Activated CD8-positive, alpha-beta memory T cell treated with anti-CD3 and anti-CD28 coated beads for 24 hours (primary cell): ENCODE measurements at places on chromosomes 2 and 18.

GRCh38 chr2:101041413-101041812 lies 39.3 kb downstream of the RPL31 start:
- DNase-seq: no peak

DNA sequence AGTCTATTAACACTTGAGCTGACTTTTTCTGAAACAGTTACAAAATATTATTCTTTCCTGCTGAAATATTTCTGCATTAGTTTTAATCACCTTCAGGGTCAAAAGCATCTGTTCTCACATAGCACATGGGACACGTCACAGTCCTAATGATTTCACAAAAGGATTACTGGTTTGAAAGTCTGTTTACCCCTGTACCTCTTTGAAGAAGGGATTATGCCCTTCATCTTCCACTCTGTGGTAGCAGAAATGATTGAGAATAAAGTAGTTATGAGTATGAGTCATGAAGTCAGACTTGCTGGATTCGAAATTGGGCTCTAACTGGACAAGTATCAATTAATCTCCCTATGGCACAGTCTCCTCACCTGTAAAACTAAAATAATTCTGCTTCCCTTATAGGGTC lies 121.2 kb downstream of the SATB2 start:
- DNase-seq: no peak

GRCh38 chr2:609881-610280 lies 67.3 kb downstream of the TMEM18 start:
- DNase-seq: no peak

DNA sequence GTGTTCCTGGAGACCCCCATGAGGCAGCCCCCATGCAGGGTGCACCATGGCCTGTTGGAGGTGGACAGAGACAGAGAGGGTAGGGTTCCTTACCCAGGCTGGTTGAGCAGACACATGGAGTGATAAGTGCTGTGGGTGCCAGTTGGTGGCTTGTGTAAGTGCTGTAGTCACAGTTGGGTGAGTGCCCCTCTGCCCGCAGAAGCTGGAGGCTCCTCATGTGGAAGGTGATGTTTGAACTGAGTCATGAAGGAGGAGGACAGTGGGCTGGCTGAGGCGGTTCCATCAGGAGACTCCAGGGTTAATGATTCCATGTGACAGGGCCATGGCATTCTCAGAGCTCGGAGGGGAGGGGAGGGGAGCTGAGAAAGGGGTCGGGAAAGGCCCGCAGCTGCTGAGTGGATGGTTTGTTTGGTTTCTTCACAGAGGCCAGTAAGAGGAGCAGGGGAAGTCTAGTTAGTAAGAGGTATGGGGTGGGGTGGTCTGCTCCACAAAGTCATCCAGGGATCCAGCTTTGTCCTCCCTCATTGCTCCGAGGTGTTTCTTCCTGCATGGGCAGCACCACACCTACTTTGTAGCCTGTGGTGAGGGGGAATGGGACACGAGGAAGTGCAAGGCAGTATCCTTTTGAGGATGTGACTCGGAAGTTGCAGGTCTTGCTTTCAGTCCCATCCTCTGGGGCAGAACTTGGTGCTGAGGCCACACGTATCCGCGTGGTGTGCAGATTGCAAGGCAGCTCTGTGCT lies 13.6 kb downstream of the IMPA2 start:
- no peak for DNase-seq

DNA sequence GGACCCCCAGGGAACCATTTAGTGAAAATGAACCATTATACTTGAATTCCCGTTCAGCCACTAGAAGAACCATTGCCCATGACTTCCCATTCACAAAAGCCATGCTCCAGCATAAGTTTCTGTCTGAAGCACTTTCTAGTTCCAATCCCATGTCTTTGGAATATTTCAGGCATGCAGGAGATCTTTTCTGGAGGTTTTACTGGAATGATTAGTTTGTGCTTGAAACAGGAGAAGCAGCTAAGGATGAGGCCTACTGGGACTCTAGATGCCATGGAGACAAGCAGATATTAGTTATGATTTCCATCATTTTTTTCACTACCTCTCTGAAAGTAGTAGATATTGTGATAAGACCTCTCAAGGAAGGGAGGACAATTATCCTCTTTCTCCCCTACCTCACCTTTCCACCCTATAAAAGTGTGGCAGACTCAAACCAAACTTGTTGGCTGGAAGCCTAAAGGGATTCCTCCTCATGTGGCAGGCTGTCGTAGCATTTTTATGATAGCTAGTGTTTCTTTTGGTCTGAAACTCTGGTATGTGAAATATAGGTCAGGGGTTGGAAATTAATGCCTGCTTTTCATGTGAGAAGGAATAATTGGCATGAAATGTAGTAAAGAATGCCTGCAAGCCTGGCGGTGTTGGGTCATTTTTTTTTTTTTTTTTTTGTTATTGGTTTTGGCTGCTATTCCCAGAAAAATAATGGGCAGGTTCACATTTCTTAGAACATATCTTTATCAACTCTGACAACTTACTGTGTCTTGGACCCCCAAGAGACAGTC lies 29.3 kb upstream of the MMADHC start:
- DNase-seq: no peak

GRCh38 chr2:69134306-69134945 lies 121.4 kb downstream of the ANTXR1 start:
- no peak for DNase-seq

GRCh38 chr2:237083026-237083425 lies 2.7 kb upstream of the COPS8 start:
- DNase-seq: no peak

GRCh38 chr2:232633413-232634205 lies at the start of gene EFHD1:
Gene EFHD1, plus strand, starts transcription at chr2:232633604. Its CDS starts 101 bp downstream, at chr2:232633705.
- peak; percentile 82 for DNase-seq

DNA sequence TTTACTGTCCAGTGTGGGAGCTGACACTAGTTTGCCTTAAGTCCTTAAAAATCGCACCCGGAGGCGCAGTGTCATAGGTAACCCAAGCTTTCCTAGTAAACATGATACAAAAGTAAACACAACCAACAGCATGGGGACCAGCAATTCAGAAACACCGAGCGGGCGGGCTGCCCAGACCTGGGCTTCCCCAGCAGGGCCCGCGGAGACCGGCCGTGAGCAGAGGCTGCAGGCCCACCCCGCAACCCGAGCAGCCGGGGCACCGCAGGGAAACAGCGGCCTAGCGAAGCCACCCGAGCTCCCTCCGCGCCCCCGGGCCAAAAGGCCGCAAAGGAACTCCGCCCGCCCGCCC lies 296 bp downstream of the TTC21B start:
- no peak for DNase-seq

GRCh38 chr18:55473058-55473457 lies 114.9 kb downstream of the TCF4 start:
- DNase-seq: no peak

DNA sequence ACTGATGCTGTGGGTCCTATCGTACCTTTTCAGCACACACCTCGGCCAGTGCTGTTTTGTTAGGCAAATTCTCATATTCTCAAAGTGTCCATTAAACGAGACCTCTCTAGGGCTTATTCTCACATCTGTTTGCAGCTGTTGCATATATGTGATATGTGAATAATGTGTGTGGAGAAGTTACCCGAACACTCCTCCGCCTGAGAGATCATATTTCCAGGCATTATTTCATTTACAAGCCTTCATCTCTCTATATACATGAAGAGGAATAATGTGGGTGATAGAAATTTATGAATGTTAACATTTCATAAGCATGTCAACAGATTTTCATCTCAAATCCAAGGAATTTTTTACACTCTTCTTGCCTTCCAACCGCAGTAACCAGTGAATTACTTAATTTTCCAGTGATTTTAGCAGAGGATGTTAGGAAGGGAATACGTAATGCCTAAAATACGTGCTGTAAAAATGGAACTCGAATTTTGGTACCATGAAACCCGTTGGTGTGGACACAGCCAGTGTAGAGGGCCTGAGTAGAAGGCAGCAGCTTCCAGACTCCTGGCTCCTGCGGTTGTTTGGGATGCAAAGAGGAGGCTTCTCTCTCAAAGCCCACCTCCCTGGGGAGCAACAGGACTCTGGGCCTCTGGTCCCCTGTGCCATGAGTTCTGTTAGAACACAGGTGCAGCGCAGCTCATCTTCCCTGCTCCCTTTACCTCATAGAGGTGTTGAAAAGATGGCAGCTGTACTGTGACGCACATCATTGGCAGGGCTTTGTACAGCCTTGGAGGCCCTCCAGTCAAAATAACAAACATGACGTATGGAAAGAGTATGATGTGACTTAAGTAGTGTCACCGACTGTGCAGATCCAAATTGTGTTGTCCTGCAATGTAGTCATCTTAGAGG lies 280.1 kb downstream of the NEDD4L start:
- no peak for DNase-seq

- DNase-seq: peak; percentile 38
Observed at GRCh38 chr2:3491716-3492474, 27.4 kb downstream of the ADI1 start.

DNA sequence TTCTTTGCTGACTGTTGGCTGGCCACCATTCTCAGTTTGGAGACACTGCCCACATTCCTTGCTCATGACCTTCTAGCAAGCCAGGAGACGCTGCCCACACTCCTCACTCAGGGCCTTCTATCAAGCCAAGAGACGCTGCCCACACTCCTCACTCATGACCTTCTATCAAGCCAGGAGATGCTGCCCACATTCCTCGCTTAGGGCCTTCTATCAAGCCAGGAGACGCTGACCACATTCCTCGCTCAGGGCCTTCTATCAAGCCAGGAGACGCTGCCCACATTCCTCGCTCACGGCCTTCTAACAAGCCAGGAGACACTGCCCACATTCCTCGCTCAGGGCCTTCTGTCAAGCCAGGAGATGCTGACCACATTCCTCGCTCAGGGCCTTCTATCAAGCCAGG lies 131.3 kb upstream of the CBLN2 start:
- no peak for DNase-seq

GRCh38 chr2:238879621-238880377 lies 31.9 kb downstream of the TWIST2 start:
- DNase-seq: no peak

DNA sequence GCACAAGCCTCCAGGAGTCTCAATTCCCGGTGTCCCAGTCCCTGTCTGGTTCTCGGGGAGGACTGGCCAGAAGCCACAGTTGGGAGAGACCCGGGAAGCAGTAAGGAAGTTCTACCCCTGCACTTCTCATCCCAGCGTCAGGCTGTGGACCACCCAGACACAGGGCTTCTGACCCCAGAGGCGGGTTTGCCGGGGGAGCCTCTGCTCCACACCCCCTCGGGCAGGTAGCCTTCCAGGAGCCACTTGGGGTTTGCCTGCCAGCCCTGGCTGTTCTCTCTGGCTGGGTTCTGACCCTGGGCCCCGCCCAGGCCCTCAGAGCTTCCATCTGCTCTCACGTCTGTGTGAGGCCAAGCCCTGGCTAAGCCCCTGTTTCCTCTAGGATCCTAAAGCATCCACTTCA lies 94.4 kb upstream of the GPC1 start:
- DNase-seq: no peak

- no peak for DNase-seq
Observed at GRCh38 chr2:157760949-157761348, 115.2 kb downstream of the ACVR1 start.

DNA sequence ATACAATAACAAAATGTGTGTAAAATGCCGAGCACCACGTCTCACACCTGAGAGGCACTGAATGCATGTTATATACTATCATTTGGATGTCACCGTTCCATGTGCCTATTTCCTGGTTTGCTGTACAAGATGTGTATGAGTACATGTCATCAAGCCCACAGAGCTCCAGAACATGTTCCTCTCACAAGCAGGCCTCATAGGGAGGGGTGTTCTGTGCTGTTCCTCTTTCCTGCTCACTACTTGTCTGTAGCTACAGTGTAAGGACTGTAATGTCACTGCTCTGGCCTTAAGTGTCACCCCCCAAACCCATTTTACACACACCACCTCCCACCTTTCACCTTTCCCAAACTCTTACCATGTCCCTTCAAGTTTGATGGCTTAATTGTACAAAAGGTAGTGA lies 1.8 kb downstream of the AFF3 start:
- no peak for DNase-seq

DNA sequence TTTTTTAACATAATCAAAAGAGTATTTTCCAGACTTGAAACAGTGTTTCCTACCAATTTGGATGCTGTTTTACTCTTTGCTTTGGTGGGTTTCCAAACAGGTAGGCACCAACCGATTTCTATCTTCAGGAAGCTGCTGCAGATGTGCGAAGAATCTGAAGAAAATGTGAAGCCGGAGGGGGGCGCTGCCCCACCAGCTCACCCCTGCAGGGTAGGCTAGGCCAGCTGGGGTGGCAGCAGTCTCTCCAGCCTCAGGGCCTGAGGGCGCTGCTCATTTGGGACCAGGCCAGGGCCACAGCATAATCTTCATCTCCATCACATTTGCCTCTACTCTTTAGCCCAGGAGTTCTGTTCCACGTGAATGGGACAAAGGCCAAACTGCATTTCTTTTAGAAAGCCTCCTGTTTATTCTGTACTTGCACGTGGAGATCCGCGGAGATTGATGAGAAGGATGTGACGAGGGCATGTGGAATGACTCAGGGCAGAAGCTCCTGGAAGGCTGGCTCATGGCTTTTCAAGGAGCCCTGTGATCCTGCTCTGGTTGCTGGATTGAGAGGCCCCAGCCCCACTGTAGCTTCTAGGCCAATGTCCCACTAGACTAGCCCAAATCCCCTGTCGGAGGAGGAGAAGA lies 84.2 kb upstream of the FAM136A start:
- no peak for DNase-seq

GRCh38 chr2:235135195-235135965 lies 183.6 kb downstream of the SH3BP4 start:
- no peak for DNase-seq

- DNase-seq: no peak
Observed at GRCh38 chr18:79048245-79048632, 21.0 kb upstream of the ATP9B start.

DNA sequence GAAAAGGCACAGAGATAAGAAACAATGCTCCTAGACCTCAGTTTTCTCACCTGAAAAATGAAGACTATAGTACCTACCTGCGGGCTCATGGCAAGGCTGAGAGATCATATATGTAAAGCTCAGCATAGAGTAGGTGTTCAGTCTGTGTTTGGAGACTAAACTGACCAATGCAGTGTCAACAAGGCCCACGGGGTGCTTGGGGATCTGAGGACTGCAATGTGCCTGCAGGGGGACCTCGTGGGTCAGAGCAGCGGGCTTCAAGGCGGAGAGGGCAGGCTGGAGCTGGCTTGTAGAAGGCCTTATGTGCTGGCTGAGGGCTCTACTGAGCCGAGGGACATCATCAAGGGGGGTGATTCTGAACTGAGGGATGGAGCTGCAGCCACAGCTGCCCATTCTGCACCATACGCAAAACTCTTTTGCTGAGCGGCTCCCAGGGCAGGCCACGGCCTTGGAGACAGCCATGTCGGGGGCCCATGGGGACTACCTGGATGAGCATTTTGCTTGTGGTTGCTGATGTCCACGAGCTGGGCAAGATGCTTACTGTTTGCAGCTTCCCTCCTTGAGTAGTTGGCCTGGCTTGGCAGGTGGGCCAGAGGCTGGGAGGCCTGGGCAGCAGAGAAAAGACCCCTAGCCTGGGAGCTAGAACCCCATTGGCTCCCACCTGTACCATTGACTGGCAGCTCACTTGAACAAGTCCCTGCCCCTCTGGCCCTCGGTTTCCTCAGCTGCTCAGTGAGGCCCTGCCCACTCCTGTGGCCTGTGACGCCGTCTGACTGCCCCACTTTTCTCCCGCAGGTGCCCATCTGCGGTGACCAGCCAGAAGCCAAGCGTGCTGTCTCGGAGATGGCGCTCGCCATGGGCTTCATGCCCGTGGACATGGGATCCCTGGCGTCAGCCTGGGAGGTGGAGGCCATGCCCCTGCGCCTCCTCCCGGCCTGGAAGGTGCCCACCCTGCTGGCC lies 23.5 kb downstream of the STEAP3 start:
- DNase-seq: no peak

- DNase-seq: no peak
Observed at GRCh38 chr18:10791169-10791831, 265.5 kb downstream of the NAPG start.
